ENCODE measurements at places on chromosomes 12 and 14. TPM values are rescaled to one million over a fixed set of nuclear protein-coding genes. Genes with fewer than 3 reads are reported as not detected.

PTCSC3 gene
- total RNA-seq, result not detected

FOXA1 gene
- total RNA-seq, result not detected

KLHDC1 gene
- total RNA-seq, result 1.5 TPM

SRSF9 gene
- total RNA-seq, result 194 TPM
